ENCODE measurements at places on chromosomes 1 and 21.

DNA sequence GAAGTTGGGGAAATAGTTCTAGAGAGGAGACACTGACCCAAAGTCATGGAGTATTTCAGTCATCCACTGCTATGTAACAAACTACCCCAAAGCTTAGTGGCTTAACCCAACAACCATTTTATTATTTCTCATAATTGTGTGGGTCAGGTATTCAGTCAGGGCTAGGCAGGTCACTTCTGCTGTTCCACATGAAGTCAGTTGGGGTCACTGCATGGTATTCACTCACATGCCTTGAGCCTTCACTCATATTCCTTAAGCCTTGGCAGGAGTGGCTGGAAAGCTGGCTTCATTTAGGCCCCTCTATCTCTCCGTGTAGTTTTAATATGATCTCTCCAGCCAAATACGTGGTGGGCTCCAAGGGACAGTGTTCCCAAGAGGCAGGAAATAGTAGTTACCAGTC is 17.5 kb upstream of the RNF11 start:
- DNase-seq = no peak

DNA sequence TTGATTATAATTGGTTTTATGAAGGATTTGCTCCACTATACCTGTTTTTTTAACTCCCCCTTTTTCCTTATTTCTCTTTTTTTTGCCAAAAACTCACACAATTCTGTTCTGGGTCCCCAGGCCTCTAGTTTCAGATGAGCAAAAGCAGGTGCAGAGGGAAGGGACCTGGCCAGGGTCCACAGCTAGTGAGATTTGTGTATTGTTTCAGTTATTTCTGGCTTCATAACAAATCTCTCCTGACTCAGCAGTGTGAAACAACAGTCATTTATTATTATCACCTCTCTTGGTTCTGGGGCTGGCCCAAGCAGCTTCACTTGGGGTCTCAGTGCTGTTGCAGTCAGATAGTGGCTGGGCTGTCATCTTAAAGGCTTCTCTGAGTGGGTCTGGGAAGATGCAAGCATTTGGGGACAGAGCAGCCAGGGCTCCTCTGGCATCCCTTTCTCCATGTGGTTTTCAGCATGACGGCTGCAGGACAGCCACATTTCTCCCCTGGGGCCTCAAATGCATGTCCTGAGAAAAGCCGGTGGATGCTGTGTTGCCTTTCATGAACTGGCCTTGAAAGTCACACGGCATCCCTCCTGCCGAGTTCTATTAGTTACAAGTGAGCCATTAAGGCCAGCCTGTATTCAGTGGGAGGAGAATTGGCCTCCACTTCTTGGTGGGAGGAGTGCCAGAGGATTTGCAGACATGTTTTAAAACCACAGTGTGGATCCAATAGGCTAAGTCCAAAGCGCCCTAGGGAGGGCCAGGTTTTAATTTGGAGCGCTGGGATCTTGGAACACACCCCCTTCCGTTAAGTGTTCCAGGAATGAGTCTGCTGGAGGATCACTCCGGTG is 137.1 kb downstream of the CAMTA1 start:
- no peak for DNase-seq

DNA sequence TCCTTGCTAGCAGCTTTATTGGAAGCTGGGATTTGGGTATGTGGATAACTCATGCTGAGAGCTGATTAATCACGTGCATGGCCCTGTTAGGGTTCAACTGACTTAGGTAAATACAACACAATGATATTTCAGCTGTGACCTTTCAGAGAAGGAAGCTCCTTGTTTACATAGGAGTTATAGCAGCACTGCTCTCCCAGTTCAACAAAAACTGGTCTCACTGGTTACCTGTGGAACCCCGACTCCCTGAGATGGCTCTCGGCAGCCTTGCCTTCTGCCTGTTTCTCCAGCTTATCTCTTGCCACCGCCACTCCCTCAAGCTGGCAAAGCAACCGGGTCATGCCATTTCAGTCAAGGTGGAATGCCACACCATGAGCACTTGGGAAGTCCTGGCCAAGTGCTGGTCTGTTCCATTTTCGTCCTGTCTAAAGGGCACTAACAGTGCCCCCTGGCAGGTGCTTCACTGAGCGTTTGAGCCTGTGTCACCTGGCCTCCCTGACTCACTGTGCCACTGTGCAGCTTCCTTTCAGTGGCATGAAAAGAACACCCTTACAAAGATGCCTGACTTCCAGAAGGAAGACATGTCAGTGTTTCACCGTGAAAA is 31.6 kb downstream of the DOP1B start:
- DNase-seq = no peak

DNA sequence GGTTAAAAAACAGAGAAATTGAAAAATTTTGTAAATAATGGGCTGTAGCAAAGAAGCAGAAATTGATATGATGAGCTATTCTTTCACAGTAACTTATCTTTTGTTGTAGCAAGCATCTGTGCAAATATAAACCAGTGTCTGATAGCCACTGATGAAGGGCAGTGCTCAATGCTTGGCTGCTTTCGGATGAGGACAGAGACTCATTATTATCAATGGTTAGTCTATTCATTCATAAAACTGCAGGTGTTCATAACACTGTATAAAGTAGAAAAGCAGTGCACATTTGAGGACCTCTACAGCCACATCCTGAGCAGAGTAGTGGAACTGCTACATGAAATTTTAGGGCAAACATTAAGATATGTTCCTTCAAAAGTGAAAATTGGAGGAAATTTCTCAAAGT is 107.2 kb downstream of the FAF1 start:
- no peak for DNase-seq

DNA sequence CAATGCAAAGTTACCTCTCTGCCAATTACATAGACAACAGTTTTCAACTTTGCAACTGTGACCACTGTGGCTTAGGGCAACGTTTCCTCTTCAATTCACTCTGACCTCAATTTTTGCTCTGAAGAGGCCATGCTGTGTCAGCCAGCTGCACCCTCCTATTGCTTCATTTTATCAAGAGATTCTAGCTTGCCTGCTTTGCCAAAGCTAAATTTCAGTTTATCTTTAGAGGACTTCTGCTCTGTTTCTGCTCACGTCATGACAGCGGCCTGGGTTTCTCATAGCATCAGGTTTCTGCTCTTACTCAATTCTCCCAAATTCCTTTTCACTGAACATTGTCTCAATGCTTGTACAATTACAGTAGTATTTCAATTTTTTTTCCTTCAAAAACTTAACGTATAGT is 154.6 kb downstream of the PLA2G4A start:
- no peak for DNase-seq

DNA sequence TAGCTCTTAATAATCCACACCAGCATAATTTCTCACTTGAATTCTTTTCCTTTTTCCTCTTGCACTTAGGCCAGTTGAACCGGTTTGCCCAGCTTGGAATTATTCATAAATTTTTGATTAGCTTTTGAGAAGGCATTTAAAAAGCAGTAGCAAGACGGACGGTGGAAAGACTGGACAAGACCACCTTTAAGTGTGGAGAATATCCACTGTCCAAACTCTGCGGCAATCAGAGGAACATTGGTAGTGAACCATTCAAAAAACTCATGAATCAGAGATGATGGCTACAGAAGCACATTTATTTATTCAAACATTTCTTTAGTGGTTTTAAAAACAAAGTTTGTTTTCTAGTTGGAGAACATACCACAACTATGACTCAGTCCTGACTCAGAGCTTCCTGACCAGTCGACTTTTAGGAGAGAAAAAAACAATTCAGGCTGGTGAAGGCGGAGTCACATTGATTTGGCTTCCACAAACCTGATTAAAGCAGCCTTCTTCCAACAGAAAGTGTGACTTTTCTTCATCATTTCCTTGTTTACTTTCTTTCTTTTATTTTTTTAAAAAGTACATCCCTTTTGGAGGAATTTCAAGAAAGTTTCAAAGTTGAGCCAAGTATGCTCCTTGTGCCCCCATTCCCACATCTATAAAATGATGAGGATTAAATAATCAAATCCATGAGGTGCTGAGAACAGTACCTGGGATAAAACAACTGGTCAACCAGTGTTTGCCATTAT is 128.8 kb downstream of the ADSS2 start:
- no peak for DNase-seq

- DNase-seq = no peak
Observed at GRCh38 chr1:30788580-30789387, 31.2 kb upstream of the LAPTM5 start.

Measured in NCI-H524 (cell line).